ENCODE measurements at places on chromosomes 12 and 14.

- H3K27ac ChIP-seq, result no peak overlapping the region
- DNase-seq, result no peak
- H3K4me3 ChIP-seq, result no peak overlapping the region
- H3K4me1 ChIP-seq, result no peaks in the 10 kb centered on the region
- no peaks in the 10 kb centered on the region for H3K27me3 ChIP-seq
- H3K36me3 ChIP-seq, result no peaks in the 10 kb centered on the region
These were observed 177.8 kb upstream of the DIO2 start for GRCh38 chr14:80388980-80389711.

DNA sequence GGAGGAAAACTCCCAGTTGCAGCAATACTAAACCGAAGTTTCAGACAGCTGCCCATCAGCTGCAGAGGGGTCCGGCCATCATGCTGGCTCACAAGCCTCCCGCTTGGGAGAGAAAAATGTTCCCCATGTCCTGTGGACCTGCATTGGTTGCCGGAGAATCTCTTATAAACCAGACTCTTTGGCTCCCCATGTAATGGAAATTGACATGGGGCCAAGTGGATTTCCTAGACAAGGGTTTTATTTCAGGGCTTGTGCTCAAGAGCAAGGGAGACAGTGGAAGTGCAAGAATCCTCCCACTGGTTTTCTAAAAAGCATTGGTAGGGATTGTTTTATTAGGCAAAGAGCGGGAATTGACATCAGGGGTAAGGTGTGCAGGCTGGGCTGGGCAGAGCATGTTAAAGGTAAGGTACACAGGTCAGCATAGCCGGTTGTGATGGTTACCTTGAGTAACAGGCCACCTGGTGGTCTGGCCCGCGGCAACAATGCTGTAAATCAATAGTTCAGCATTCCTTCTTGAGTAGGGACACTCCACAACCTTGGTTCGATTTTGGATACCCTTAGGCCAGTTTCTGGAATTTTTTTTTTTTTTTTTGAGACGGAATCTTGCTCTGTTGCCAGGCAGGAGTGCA lies 135.4 kb downstream of the UNC79 start:
- no peaks in the 10 kb centered on the region for H3K4me1 ChIP-seq
- no peak overlapping the region for H3K4me3 ChIP-seq
- no peaks in the 10 kb centered on the region for H3K36me3 ChIP-seq

- peak overlapping the region; percentile 55 for H3K27ac ChIP-seq
- H3K36me3 ChIP-seq, result peaks cover 5% of the 10 kb centered on the region
- no peaks in the 10 kb centered on the region for H3K4me1 ChIP-seq
- no peak for DNase-seq
These were observed 15.3 kb downstream of the TNFAIP2 start for GRCh38 chr14:103138301-103139131.

- peak overlapping the region; percentile 94 for H3K27ac ChIP-seq
- H3K27me3 ChIP-seq, result no peaks in the 10 kb centered on the region
- DNase-seq, result no peak
- peaks cover 31% of the 10 kb centered on the region for H3K4me1 ChIP-seq
- peaks cover 6% of the 10 kb centered on the region for H3K36me3 ChIP-seq
These were observed 25.4 kb downstream of the SLC35E3 start for GRCh38 chr12:68771223-68771925.

DNA sequence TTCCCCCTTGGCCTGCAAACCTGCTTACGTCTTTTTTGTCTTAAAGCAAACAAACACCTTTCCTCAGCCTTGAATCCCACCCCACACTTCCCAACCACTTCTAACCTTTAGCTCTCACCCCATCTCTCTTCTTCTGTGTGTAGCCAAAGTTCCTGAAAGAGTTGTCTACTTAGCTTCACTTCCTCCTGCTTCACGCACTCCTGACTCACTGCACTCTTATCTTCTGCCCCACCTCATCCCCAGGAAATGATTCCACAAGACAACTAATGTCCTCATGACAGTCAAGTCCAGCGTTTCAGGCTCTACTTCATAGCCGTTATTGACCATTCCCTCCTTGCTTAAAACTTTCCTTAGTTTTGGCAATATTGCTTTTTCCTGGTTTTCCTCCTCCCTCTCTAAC lies 22.4 kb downstream of the EIF2B2 start:
- H3K27me3 ChIP-seq, result no peaks in the 10 kb centered on the region
- peaks cover 46% of the 10 kb centered on the region for H3K36me3 ChIP-seq
- DNase-seq, result no peak
- no peak overlapping the region for H3K27ac ChIP-seq
- H3K4me1 ChIP-seq, result no peaks in the 10 kb centered on the region

DNA sequence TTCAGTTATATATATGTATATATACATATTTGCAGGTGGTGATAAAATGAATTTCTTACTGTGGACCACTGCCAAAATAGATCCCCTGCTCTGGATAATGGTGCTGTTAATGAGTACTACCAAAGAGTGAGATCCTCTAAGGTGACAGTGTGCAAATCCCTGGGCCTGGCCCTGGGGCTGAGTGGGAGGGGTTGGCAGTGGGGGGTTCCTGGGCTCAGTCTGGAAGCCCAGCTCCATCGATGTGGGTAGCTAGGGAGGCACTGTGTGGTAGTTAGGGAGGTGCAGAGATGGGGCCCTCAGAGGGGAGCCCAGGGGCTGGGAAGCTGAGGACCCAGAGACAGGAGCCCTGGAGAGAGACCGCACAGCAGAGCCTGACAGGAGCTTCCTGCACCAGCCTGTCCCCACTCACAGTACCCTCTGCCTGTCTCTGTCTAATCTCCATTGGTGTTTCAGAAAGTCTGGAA lies 9.1 kb downstream of the KRT8 start:
- H3K27me3 ChIP-seq, result peaks cover 2% of the 10 kb centered on the region
- H3K36me3 ChIP-seq, result peaks cover 2% of the 10 kb centered on the region
- no peak overlapping the region for H3K27ac ChIP-seq
- no peak overlapping the region for H3K4me3 ChIP-seq

GRCh38 chr12:132834181-132834711 lies 5.6 kb upstream of the GOLGA3 start:
- no peak for DNase-seq
- H3K4me3 ChIP-seq, result peak overlapping the region; percentile 44
- peaks cover 33% of the 10 kb centered on the region for H3K4me1 ChIP-seq
- H3K36me3 ChIP-seq, result peaks cover 43% of the 10 kb centered on the region
- H3K27ac ChIP-seq, result peak overlapping the region; percentile 90

DNA sequence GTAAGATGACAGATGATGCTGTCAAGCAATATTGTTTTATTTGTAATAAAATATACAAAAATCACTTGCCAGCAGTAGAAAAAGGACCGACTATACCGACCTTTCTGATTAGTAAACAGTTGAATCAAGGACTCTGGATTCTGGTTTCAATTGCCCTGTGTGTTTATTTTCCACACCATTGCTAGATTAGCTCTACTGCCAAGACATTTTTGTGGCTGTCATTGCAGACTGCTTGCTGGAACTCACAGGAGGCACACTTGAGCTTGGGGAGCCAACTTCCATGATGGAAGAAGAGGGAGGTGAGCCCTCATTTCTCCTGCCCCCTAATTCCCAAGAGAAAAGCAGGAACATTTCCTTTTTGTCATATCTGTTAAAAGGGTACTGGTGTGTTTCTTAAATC lies 51.3 kb downstream of the MAPKAPK5 start:
- no peak overlapping the region for H3K27ac ChIP-seq
- no peaks in the 10 kb centered on the region for H3K27me3 ChIP-seq
- DNase-seq, result no peak
- H3K36me3 ChIP-seq, result peaks cover 68% of the 10 kb centered on the region

- peak overlapping the region; percentile 34 for H3K4me3 ChIP-seq
- H3K36me3 ChIP-seq, result no peaks in the 10 kb centered on the region
- DNase-seq, result no peak
These were observed 717 bp downstream of the VASH1 start for GRCh38 chr14:76761960-76762410.

DNA sequence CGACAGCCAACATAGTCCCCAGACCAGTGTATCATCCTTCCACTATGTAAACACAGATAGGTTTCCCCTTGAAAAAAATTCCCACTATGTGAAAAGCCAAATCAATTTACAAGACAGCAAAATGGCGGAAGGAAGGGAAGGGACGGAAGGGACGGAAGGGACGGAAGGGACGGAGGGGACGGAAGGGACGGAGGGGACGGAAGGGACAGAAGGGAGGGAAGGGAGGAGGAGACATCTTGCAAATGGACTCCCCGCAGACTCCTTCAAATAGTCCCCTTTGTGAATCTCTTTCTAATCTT lies 75.3 kb downstream of the NINJ2 start:
- H3K36me3 ChIP-seq, result no peaks in the 10 kb centered on the region
- no peaks in the 10 kb centered on the region for H3K4me1 ChIP-seq
- no peak overlapping the region for H3K27ac ChIP-seq
- H3K4me3 ChIP-seq, result no peak overlapping the region

- H3K36me3 ChIP-seq, result peaks cover 5% of the 10 kb centered on the region
- DNase-seq, result no peak
- H3K27me3 ChIP-seq, result no peaks in the 10 kb centered on the region
- H3K4me1 ChIP-seq, result peaks cover 16% of the 10 kb centered on the region
- H3K4me3 ChIP-seq, result no peak overlapping the region
These were observed 54.2 kb downstream of the LGMN start for GRCh38 chr14:92693998-92694795.

DNA sequence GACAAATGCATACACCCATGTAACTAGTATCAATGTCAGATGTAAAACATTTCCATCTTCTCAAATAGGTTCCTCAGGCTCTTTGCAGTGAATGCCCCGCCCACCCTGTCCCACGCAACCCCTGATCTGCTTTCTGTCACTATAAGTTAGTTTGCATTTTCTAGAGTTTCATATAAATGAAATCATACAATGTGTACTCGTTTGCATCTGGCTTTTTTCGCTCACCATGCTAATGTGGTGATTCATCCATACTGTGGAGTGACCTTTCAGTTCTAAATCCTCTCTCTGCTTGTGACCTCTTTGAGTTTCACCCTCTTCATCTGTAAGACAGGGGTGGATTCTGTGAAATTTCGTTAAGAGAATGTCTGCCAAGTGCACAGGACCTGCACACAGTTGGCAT lies 30.6 kb upstream of the MSI1 start:
- no peak for DNase-seq
- no peaks in the 10 kb centered on the region for H3K4me1 ChIP-seq
- H3K27me3 ChIP-seq, result peaks cover 63% of the 10 kb centered on the region
- no peaks in the 10 kb centered on the region for H3K36me3 ChIP-seq
- H3K27ac ChIP-seq, result no peak overlapping the region

DNA sequence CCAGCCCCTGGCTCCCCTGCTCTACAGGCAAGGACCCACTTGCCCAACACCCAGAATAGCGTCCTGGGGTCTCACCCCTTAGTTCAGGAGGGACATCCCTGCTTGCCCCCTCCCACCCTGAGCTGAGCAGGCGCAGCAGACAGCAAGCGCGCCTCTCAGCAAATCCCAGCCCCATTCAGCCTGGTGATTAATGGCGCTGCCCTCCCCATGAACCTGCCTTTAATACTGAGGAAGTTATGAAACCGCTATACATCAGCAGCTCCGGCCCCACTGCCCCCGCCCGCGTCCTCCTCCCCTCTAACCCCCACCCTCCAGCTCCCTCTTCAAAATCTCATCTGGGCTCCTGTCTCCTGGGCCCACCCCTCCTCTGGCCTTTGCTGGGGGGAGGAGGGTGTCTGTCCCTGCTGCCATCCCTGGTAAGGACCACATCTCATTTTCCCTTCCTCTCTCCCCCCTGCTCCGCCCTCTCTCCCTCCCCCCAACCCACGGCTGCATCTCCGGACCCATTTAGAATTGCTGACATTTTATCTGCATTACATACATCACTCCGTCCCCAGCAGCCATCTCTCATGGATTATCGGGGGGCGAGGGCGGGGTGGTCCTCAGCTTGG lies 7.1 kb upstream of the SMUG1 start:
- no peaks in the 10 kb centered on the region for H3K36me3 ChIP-seq
- H3K27me3 ChIP-seq, result peaks cover 47% of the 10 kb centered on the region
- no peak overlapping the region for H3K27ac ChIP-seq

DNA sequence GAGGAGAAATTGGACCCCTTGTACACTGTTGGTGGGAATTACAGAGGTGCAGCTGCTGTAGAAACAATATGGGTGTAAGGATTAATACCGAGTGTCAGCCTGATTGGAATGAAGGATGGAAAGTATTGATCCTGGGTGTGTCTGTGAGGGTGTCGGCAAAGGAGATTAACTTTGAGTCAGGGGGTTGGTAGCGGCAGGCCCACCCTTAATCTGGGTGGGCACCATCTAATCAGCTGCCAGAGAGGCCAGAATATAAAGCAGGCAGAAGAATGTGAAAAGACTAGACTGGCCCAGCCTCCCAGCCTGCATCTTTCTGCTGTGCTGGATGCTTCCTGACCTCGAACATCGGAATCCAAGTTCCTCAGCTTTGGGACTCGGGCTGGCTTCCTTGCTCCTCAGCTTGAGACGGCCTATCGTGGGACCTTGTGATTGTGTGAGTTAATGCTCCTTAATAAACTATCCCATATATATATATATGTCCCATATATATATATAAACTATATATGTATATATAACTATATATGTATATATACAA lies 38.4 kb upstream of the PPP2R5C start:
- DNase-seq, result no peak
- H3K36me3 ChIP-seq, result no peaks in the 10 kb centered on the region
- H3K27me3 ChIP-seq, result peaks cover under 1% of the 10 kb centered on the region
- H3K27ac ChIP-seq, result no peak overlapping the region

- no peak overlapping the region for H3K27ac ChIP-seq
- H3K4me3 ChIP-seq, result no peak overlapping the region
- H3K36me3 ChIP-seq, result no peaks in the 10 kb centered on the region
- no peaks in the 10 kb centered on the region for H3K27me3 ChIP-seq
- no peaks in the 10 kb centered on the region for H3K4me1 ChIP-seq
These were observed 696.6 kb downstream of the DIO2 start for GRCh38 chr14:79514700-79515099.

- no peaks in the 10 kb centered on the region for H3K36me3 ChIP-seq
- DNase-seq, result no peak
- no peaks in the 10 kb centered on the region for H3K27me3 ChIP-seq
- no peak overlapping the region for H3K4me3 ChIP-seq
- no peak overlapping the region for H3K27ac ChIP-seq
These were observed 17.7 kb upstream of the PELI2 start for GRCh38 chr14:56100556-56100955.

DNA sequence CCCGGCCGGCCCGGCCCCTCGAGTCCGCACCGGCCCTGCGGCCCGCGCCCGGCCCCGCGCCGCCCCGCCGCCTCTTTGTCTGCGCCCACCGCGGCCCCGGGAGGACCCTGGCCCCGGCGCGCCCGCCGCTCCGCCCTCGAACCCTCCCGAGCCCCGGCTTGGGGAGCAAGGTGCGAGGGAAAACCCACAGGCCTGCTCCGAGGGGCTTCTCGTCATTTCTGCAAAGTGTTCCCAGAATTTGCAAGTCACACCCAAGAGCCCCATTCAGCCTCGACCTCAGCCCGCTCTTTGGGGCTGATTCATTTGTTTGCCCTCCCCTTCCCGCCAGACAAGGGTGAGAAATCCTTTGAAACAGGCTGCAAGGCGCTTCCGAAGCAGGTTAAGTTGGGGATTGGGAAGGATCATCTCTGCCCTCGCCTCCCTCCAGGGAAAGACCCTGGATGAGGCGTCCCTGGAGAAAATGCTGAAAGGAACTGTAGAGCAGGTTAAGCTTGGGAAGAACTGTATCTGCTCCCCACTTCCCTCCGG lies 325 bp upstream of the CLIP1 start:
- H3K4me3 ChIP-seq, result peak overlapping the region; percentile 50
- no peak for DNase-seq
- peak overlapping the region; percentile 69 for H3K27ac ChIP-seq
- H3K27me3 ChIP-seq, result peaks cover 20% of the 10 kb centered on the region
- H3K36me3 ChIP-seq, result no peaks in the 10 kb centered on the region

GRCh38 chr14:30355431-30355913 lies 203.5 kb upstream of the G2E3 start:
- no peaks in the 10 kb centered on the region for H3K36me3 ChIP-seq
- DNase-seq, result no peak
- H3K4me3 ChIP-seq, result no peak overlapping the region
- H3K27ac ChIP-seq, result no peak overlapping the region
- H3K27me3 ChIP-seq, result no peaks in the 10 kb centered on the region
- no peaks in the 10 kb centered on the region for H3K4me1 ChIP-seq

Data from thymus (tissue), 14 donors.